CD4-positive, alpha-beta T cell treated with Interleukin-17A for 1 hour (primary cell): ENCODE measurements at places on chromosomes 3 and 15.

- DNase-seq = no peak
Observed at GRCh38 chr3:17979252-17979651, 236.8 kb upstream of the TBC1D5 start.

- no peak for DNase-seq
Observed at GRCh38 chr15:95620934-95621579, 709.4 kb upstream of the NR2F2 start.

- no peak for DNase-seq
Observed at GRCh38 chr3:111531446-111531845, 10.6 kb upstream of the CD96 start.

- no peak for DNase-seq
Observed at GRCh38 chr15:52496175-52496574, 32.5 kb downstream of the MYO5A start.

- no peak for DNase-seq
Observed at GRCh38 chr15:37143351-37143750, 43.0 kb upstream of the MEIS2 start.

GRCh38 chr3:197782230-197782629 lies 8.8 kb upstream of the LRCH3 start:
- no peak for DNase-seq

- no peak for DNase-seq
Observed at GRCh38 chr3:13516760-13517135, 32.2 kb upstream of the FBLN2 start.

- no peak for DNase-seq
Observed at GRCh38 chr3:39122813-39123212, 15.3 kb downstream of the TTC21A start.

DNA sequence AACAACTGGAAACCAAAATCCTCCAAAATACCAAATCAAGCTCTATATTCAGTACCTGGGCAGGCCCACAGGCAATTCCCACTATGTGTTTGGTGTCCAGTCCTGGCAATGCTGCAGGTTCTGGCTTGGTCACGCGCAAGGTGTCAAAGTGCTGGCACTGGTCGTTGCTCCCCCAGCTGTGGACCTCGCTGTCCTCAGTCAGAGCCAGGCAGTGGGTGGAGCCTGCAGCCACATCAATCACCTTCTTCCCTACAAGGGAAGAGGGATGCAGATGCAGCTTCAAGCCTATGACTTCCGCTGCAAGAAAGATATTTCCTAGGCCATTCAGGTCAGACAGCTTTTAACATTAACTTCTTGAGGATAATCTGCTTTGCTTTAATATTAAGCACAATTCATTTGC lies 61.3 kb downstream of the HERC2 start:
- DNase-seq = no peak

DNA sequence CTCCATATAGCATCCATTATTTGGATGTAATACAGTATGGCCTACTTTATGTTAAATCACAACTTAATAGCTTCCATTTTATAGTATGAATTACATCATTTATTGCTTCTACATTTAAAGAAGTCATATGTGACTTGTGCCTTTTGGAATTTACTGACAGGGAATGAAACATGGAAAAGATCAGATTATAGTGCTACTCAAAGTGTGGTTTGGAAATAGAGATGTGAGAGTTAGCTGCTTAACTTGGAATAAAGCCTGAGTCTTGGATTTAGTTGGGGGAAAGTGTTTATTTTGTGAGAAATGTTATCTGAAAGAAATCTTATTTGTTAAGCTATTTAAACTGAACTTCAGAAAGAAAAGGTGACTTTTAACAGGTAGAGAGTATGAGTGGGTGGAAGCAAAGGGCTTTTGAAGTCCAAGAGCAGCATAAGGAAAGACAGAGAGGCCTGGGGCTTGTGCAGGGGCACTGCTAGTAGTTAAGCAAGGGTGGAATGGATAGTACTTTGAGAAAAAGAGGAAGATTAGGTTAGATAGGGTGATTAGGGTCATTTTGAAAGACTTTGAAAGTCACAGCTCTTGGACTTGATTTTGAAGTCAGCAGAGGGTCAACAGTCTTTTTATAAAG lies 60.5 kb downstream of the SLMAP start:
- no peak for DNase-seq
